ENCODE measurements at places on chromosomes 13 and 19. TPM values are rescaled to one million over a fixed set of nuclear protein-coding genes. Genes with fewer than 3 reads are reported as not detected.
A peak's percentile ranks its signal among the peaks of the same experiment; 100 is the strongest.

The SLC1A6 gene
- not detected for total RNA-seq

The PCDH17 gene
- total RNA-seq = not detected

The NCAN gene
- total RNA-seq = 0.07 TPM

The CYP2A7 gene
- total RNA-seq = not detected

The ZNF575 gene
- not detected for total RNA-seq

The SHD gene
- total RNA-seq = not detected

The AMH gene
- 4.1 TPM for total RNA-seq

The PLPPR3 gene
- not detected for total RNA-seq

The ZNF585A gene
- 0.13 TPM for total RNA-seq

The S1PR2 gene
- 14.6 TPM for total RNA-seq

- DNase-seq = no peak
Measured at GRCh38 chr13:60174113-60174512, 10.4 kb upstream of the DIAPH3 start.

DNA sequence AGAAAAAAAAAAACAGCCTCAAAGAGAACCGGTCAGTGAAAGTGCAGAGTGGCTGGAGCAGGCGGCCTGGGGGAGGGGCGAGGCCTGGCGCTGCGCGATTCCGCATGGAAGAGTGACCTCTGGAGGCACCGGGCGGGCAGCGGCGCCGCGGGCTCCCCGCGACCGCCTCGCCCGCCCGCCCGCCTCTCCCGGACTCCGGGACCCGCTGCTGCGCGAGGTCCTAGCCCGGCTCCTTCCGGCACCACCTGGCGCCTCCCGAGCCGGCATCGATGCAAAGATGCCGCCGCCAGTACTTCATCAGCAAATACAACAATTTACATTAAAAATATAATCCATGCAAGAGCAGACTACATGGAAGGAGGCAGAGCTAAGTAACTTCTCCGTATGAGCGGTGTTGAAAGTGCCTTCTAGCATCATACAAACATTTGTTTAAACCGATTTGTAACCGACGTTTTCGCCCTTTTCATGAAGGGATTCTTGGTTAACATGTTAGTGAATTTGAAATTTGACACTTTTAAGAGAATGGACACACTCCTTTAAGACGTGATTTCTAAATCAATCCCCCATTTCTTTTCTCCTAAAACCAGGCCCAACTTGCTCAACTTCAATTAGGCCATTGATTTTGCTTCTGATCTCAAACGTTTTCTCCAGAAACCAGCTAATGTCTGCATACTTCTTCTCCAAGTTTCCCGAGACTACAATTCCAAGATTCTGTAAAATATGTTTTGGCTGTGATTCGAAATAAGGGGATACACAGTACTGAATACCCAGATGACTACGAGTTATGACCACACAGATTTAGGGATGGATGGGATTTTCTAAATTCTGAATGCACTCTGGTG, 2.1 kb downstream of the EFNB2 start:
- DNase-seq = peak; percentile 73

GRCh38 chr19:29119590-29119989, 93.4 kb downstream of the UQCRFS1 start:
- DNase-seq = no peak

DNA sequence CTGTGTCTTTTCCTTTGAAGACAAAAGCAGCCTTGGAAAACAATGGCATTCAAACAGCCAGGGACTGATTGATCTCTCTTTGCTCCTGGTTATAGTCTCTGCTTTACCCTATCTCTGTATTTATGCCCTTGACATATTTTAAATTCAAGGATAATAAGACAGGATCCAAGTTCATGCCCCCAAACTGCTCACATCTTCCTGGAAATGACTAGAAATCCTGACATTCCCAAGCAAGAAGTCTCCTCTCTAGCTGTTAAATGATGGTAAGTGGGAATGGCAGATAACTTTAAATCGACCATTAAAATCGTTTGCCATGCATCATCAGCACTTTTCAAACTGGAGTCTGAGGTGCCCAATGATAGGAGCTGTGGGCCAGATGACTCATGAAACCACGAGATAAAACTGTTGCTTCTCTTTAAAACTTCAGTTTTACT, 435.6 kb downstream of the FOXO1 start:
- peak; percentile 16 for DNase-seq

DNA sequence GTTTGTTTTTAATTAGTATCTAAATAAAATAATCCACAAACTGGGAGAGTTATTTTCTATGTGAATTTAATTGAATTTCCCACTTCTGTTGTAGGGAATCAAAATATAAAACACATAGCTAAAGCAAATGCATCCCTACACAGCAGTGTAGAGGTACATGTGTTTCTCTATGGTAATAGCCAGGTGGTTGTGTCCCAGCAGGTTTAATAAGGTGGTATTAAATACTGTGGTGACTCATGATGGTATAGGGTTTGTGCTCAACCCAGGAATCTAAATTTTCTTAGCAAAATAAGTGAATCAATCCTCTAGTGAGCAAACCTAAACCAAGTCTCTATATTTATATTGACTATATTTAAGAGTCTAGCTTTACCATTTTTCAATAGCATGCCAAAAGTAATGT, 30.0 kb downstream of the PCDH9 start:
- DNase-seq = no peak

DNA sequence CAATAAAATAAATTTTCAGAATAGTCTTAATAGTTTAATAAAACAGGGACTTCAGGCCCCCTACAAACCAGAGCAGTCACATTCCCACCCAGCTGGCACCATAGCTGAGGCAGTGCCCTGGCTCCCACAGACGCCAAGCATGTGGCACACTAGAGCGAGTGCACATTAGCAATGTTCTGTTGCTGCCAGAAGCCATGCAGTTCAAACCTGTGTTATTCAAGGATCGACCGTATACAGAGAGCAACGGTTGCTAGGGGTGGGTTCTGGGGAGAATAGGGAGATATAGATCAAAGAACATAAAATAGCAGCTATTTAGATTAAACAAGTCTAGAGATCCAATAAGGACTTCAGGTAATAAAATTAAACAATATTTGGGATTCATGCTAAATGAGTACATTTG, 419.3 kb upstream of the KLHL1 start:
- DNase-seq = no peak

GRCh38 chr19:33250500-33250899, 24.9 kb upstream of the SLC7A10 start:
- no peak for DNase-seq

DNA sequence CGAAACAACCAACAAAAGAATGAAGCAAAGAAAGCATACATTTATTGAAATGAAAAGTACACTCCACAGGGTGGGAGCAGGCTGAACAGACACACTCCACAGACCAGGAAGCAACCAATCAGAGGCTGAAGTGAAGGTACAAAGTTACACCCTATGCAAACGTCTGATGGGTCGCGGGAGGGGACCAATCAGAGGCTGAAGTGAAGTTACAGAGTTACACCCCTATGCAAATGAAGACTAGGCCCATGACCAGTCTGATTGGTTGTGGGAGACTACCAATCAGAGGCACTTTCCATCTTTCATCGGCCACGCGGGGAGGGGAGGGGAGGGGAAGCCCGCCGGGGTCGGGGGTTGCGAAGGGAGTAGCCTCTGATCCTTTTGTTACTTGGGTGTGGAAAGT, 12.4 kb upstream of the FBL start:
- DNase-seq = no peak

- no peak for DNase-seq
Measured at GRCh38 chr19:5333581-5334365, 6.8 kb downstream of the PTPRS start.

DNA sequence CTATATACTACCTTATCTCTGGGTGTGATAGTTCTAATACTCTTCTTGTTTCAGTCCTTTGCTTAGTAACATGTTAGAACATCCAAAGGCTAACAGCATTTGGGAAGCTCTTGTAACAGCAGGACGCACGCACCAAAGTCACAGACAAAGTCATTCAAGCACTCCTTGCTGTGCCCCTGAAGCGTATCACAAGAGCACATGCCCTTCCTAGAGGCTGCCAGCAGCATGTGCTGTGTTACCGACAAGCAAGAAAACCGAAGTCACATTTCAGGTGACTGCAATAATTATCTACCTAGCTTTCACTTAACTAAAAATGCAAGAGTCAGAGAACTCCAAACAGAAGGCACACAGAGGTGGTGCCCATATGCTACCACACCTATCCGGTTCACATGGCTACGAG, 194.1 kb downstream of the KLF12 start:
- no peak for DNase-seq

GRCh38 chr13:47146991-47147811, 250.3 kb upstream of the HTR2A start:
- DNase-seq = no peak

- no peak for DNase-seq
Measured at GRCh38 chr13:32515246-32515645, 23.3 kb downstream of the N4BP2L2 start.

DNA sequence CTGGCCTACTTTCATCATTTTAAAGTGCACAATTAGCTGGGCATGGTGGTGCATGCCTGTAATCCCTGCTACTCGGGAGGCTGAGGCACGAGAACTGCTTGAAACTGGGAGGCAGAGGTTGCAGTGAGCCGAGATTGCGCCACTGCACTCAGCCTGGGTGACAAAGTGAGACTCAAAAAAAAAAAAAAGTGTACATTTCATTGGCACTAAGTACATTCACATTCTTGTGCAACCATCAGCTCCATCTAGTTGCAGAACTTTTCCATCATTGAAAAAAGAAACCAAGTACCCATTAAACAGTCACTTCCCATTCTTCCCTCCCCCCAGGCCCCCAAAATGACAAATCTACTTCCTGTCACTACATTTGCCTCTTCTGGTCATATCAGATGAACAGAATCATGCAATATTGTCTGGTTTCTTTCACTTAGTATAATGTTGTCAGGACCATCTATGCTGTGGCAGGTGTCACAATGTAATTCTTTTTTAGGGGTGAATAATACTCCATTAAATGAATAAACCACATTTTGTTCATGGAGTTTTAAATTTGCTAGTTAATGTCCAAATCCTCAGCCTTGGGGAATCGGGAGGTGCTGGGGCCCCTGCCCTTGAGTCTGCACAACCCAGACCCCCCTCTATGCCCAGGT, 7.4 kb upstream of the SIGLEC11 start:
- no peak for DNase-seq

- DNase-seq = no peak
Measured at GRCh38 chr13:68234274-68234673, 1004.1 kb upstream of the PCDH9 start.

GRCh38 chr19:4371247-4372164, 28.1 kb downstream of the MPND start:
- peak; percentile 68 for DNase-seq

DNA sequence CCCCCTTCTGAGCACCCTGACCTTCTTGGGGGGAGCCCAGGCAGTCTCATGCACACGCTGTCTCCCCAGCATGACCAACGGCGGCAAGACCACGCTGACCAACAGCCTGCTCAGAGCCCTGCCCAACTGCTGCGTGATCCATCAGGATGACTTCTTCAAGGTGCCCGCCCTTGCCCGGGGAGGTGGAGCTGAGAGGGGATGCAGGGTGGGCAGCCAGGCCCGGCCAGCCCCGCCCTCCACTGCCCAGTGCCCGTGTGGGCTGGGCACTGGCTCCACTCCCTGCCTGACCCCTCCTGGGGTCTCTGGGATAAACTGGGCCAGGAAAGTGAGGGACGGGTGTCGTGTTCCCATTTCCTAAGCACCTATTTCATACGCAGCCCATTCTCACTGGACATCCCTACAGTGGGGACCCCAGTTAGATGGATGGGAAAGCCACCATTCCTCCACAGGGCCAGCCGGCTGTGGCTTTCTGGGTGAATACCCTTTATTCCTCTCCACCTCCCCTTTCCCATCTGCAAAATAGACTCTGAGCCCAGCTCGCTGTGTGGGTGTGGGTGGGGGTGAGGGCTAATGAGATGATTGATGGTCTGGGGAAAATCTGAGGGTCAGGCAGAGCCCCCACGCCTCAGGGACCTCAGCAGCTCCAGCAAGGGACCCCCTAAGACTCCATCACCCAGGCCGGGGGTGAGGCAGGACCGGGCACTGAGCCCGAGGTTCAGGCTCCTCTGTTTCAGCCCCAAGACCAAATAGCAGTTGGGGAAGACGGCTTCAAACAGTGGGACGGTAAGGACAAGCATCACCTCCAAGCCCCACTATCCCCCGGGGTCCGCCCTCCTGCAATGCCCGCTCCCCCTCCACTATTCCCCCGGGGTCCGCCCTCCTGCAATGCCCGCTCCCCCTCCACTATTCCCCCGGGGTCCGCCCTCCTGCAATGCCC, 3.9 kb downstream of the NMRK2 start:
- DNase-seq = no peak

DNA sequence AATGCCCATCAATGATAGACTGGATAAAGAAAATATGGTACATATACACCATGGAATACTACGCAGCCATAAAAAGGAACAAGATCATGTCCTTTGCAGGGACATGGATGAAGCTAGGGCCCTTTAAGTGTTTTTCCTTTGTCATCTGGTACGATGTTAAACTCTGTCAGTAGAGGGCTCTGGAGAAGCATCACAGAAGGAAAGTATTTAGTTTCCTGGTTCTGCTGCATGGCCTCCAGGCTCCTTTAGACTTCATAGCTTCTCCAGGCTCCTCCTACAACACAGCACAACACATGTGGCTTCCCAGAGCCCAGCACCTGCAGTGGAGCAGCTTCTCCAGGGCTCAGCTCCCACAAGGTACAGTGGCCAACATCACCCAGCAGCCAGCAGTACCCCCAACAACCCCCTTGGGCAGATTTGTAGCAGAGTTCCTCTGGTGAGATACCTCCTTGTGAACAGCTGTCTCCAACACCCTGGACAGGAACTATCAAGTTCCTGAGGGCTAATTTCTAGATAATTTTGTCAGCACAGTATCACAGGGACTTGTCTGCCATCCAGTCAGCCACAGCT, 63.4 kb downstream of the KCTD12 start:
- no peak for DNase-seq

GRCh38 chr13:113207890-113208420, 514 bp downstream of the PCID2 start:
- DNase-seq = peak; percentile 53

GRCh38 chr19:35087393-35087792, 28.2 kb upstream of the FXYD3 start:
- DNase-seq = no peak

DNA sequence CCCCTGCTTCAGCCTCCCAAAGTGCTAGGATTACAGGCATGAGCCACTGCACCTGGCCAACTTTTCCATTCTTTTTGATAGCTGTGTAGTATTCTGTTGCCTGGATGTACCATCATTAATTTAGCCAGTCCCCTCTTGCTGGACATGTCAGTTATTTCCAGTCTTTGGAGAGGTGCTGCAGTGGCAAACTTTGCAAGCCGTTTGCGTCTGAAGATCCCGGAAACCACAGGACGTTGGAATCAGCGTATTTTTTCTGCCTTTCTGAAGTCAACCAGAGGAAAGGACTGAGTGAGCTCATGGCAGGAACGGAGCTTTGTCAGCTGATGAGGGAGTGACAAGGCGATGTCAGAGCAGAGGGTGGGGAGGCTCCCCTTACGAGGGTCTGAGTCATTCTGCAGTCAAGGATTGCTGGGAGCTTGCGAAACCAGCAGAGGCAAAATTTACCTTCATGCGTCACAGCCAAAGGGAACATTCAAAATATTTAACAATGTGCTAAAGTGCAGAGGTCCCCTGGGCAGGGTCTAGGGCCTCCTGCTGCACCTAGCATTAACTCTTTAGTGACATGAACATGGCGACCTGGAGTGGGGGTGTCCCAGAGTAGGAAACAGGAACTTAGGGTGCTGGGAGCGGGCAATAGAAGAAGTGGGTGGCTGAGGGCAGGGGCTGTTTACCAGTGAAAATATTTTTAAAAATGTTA, 5.6 kb downstream of the C5AR1 start:
- peak; percentile 89 for DNase-seq
